ENCODE measurements at places on chromosomes 4 and X. TPM values are rescaled to one million over a fixed set of nuclear protein-coding genes. Genes with fewer than 3 reads are reported as not detected.

The KIT gene
- not detected for polyA plus RNA-seq

The GPRASP2 gene
- polyA plus RNA-seq = 2.9 TPM

The FTSJ1 gene
- 59.3 TPM for polyA plus RNA-seq

The MAGEC3 gene
- polyA plus RNA-seq = not detected

The ADGRG4 gene
- polyA plus RNA-seq = not detected

The PDE6B gene
- 39.4 TPM for polyA plus RNA-seq

The TEX11 gene
- polyA plus RNA-seq = not detected

The PFKFB1 gene
- not detected for polyA plus RNA-seq

The LPAR4 gene
- polyA plus RNA-seq = not detected

The GPR50 gene
- not detected for polyA plus RNA-seq

The INTS6L gene
- 5.7 TPM for polyA plus RNA-seq

The SOWAHB gene
- not detected for polyA plus RNA-seq
